ENCODE measurements at places on chromosomes 16 and 17.

DNA sequence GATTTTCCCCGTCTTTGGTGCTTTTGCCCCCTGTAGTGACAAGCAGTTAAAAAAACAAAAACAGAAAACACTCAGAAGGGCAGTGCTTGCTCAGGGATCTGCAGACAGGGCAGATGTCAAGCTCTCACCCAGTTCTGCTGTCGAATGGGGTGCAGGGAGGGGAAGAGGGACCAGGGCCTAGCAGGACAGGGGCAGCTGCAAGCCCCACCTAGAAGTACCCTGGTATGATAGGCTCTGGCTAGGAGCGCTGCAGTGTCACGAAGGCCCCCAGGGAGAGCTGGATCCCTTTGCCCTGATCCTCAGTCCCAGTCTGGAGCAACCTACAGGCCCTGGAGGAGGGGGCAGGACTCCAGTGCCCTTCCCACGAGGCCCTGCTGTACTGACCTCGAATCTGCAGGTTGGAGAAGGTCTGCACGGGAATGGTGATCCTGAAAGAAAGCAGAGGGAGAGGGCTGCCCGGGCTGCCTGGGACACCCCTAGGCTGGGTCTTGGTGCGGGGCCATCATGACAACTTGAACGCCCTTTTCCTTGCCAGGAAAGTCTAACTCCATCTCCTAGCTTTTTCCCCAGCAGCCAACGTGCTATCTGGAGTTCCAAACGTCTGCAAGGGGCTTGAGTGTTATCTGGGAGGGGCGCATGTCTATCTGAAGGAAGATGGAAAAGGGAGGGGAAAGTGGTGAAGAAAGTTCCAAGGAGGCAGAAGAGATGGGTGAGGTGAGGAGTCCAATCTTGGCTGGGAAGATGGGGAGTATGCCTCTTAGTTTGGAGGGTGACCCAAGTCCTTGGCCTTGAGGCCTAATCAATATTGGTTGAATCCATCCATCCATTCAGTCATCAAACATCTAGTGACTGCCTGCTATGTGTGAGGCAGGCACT, 4.8 kb downstream of the GFAP start:
- DNase-seq, result no peak

DNA sequence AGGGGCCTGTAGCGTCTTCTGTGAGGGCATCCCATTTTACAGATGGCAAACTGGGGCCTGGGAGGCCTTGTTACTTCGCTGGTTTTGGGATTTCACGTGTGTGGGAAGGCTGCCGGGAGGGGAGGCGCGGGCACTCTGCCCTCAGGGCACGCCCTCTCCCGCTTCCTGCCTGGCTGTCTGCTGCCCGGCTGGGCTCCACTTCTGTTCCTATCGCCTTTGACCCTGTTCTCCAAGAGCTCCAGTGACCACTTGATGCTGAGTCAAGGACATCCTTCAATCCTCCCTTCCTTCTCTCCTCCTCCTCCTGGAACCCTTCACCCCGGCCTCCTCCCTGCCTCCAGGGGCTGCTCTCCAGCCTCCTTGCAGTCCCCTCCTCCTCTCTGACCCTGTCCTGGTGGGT, 16.0 kb downstream of the SPNS3 start:
- DNase-seq, result no peak

DNA sequence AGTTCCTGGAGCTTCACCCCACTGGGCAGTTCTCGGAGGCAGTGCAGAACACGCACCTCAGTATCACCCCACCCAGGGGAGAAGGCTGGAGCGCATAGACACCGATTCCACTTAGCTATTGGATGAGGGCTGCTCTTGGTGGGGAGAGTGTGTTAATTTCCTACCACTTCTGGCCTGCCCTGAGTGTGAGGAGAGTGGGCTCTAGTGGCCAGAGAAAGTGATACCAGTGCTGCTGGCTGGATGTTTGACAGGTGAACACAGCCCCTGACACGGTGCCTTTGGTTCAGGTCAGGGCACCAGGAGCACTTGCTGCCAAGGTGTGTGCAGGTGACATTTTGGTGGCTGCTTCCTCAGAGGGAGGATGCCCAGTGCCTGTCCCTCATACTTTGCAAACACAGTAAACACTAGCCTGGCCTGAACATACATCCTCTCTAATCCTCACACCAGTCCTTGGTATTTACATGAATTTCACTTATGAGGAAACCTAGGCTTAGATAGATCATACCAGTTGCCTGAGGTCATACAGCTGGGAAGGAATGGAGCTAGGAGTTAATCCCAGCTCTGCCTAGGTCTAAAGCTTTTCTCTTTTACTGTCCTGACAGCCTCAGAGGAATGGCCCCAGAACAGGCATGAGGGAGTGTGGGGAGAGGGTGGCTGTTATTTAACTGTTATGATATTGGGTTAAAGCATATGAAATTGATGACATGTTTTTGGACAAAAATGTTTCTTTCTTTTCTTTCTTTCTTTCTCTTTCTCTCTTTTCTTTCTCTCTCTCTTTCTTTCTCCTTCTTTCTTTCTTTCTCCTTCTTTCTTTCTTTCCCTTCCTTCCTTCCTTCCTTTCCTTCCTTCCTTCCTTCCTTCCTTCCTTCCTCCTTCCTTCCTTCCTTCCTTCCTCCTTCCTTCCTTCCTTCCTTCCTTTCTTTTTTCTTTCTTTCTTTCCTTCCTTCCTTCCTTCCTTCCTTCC, 21.0 kb upstream of the ITGAX start:
- peak; percentile 49 for DNase-seq

- peak; percentile 73 for DNase-seq
Measured at GRCh38 chr17:42221886-42222745, 27.8 kb upstream of the GHDC start.

GRCh38 chr16:87571868-87572244, 30.5 kb upstream of the JPH3 start:
- DNase-seq, result no peak

DNA sequence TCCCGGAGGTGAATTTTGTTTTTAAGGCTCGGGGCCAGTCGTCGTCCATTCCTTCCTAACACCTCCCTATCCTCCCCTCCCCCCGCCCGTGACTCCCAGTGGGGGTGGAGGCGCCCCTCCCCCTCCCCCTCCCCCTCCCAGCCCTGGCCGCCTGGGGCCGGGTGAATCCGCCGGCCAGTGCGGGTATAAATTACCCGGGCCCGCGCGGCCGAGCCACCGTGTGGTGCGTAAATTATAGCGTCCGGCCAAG, 2.0 kb upstream of the GSE1 start:
- no peak for DNase-seq

- peak; percentile 21 for DNase-seq
Measured at GRCh38 chr16:70018254-70018653, 67.1 kb downstream of the CLEC18A start.

- no peak for DNase-seq
Measured at GRCh38 chr17:77687921-77688320, 270.6 kb upstream of the TNRC6C start.

- DNase-seq, result no peak
Measured at GRCh38 chr17:16328997-16329396, 24.3 kb downstream of the CENPV start.

DNA sequence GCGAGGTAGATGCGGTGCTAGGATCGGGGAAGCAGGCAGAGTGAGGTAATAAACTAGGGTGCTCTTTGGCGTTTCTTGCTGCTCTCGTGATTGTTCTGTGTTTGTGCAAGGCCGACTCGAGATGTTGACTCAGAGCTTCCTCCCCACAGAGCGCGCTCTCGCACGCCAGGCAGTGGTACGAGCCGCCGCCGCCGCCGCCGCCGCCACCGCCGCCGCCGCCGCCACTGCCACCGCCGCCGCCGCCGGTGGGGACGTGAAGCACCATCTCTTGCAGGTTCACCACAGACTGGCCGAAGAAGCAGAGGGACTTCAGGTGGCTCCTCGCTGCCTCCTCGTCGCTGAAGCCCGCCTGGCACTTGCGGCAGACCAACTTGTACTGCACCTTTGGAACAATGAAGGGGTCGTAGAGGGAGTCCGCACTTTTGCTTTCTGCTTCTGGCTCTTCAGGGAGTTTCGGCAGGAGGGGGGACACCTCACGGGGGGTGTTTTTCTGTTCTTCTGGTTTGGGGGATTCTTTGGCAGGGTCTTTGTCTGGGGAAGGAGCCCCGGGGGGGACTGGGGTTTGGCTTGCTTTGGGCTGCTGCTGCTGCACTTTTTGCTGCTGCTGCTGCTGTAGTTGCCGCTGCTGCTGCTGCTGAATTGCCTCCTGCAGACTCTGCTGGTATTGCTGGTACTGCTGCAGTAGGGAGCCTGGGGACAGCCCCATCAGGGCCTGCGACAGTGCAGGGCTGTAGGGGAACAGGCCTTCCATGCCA, 260.2 kb downstream of the ZFHX3 start:
- DNase-seq, result peak; percentile 95

GRCh38 chr16:11630046-11630767, 38.0 kb upstream of the SNN start:
- DNase-seq, result no peak

- no peak for DNase-seq
Measured at GRCh38 chr16:86913886-86914285, 335.5 kb downstream of the FOXL1 start.

GRCh38 chr16:88854306-88855111, 2.2 kb downstream of the GALNS start:
- DNase-seq, result no peak

GRCh38 chr16:86500708-86501510, 9.4 kb upstream of the FOXF1 start:
- no peak for DNase-seq

DNA sequence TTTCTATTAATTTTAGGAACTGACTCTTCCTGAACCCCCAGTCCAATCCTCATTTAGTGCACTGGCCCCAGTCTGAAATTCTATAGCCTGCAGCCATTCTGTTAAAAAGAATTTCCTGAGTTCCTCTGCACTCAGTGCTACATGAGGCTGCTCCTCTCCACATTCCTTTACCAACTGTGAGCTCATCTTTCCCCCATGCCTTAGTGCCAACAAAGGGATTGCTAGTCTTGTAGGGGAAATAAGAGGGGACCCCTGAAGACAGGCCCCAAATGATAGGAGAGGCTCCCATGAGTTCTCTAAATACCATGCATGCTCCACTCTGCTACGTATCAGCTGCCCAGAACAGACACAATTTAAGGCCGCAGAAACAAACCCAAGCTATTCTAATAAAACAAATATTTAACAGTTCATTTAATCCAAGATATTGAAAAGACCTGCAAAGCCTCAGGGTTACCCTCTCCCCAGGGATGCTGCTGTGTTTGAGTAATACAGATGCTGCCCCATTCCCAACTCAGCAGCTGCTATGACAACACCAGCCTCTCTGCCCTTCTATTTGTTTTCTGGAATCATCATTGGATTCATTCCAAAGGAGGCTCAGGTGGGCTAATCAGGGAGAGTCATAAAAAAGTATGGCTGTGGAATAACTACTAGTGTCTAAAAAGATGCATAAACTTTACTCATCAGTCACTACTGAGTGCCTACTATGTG, 228.5 kb downstream of the TOX3 start:
- DNase-seq, result no peak

DNA sequence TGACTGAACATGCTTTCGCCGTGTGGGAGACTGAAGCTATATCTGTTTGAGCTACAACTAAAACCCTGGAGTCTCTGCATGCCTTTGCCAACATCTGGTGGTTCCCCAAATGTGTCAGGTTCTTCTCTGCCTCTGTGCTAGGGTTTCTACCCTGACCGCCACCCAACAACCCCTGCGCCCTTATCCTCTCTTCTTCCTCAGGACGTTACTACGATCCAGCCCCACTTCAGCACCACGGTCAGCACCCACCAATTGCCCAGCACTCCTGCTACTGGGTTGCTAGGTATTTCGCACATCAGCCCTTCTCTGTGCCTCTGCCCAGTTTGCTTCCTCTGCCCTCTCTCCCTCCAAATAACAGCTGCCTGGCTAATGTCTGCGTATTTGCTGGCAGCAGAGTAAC, 106.3 kb upstream of the HSBP1 start:
- peak; percentile 50 for DNase-seq

DNA sequence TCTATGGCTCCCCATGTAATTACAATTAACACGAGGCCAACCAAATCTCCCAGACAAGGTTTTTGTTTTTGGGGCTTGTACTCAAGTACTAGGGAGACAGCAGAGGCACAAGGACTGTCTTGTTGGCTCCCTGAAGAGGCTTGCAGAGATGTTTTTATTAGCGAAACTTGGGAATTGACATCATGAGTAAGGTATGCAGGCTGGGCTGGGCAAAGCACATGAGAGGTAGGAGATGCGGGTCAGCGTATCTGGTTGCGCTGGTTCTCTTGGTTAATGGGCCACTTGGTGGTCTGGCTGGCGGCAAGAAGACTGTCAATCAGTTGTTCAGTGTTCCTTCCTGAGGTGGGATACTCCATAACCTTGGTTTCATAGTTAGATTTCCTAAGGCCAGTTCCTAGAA, 28.9 kb downstream of the LCMT1 start:
- peak; percentile 37 for DNase-seq

GRCh38 chr16:20660325-20660724, 37.2 kb downstream of the ACSM1 start:
- DNase-seq, result no peak

DNA sequence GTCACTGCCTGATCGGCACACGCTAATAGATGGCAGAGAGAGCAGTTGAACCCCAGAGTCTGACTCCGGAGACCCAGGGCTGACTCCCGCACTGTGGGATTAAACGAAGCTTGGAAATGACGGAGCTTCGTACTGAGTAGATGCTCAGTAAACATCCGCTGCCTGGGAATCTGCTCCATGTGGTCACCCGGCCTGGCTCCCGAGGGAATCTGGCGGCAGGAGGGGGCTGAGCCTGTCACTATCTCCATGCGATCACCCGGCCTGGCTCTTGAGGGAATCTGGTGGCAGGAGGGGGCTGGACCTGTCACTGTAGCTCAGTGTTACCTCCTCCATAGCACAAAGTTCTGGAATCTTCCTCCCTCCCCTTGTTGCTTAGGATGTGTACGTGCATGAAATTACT, 139.7 kb upstream of the CIBAR2 start:
- DNase-seq, result no peak

- peak; percentile 48 for DNase-seq
Measured at GRCh38 chr17:54985476-54985875, 16.9 kb downstream of the STXBP4 start.

- DNase-seq, result peak; percentile 15
Measured at GRCh38 chr17:51435641-51436091, 175.3 kb downstream of the UTP18 start.

Measured in iris pigment epithelial cell (primary cell).